ENCODE measurements at places on chromosomes 4 and X. TPM values are rescaled to one million over a fixed set of nuclear protein-coding genes. Genes with fewer than 3 reads are reported as not detected.

- no peak for DNase-seq
Measured at GRCh38 chrX:143757887-143758286, 37.3 kb upstream of the SPANXN2 start.

GRCh38 chr4:47238667-47239066 is 207.3 kb downstream of the GABRB1 start:
- DNase-seq = no peak

The FATE1 gene
- total RNA-seq = not detected

The NHSL2 gene
- total RNA-seq = 25.3 TPM

DNA sequence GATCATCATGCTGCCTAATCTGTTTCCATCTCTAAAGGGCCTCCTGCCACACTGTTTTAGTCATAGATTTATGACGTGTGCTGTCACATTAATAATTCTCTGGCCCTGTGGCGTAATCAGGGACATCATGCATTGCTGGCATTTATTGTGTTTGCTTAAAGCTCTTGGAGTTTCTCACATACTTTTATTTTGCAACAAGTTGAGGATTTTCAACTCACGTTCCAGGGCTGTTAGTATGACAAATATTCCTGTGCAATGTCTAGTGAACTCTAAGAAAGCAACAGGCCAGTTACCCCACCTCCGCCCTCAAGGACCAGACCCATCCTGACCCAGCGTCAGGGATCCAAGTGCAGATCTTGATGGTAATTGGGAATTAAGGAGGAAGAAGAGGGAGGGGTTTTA is 7.8 kb upstream of the PIGA start:
- DNase-seq = peak; percentile 55

The NKX3-2 gene
- total RNA-seq = 0.24 TPM

GRCh38 chr4:72558655-72559054 is 10.4 kb downstream of the ADAMTS3 start:
- no peak for DNase-seq

DNA sequence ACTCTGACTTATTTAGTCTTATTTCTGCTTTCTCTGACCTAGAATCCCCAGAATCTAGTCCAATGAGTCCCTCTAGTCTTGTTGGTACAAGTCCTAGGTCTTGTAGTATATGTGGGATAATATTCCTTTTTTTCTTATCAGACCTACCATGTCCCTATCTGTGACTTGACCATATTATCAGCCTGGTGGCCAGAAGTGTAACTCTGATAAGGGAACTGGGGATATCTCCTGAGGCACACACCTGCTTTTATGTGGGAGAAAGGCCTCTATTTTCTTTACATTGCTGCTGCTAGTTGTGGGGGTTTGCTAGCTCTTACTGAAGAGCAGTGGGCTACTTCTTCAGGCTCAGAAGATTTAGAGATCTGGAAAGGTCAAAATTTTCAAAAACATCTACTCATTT is 38.6 kb downstream of the CFAP299 start:
- no peak for DNase-seq

The AFP gene
- total RNA-seq = 0.72 TPM

- peak; percentile 62 for DNase-seq
Measured at GRCh38 chr4:82744284-82744968, 54.2 kb downstream of the SCD5 start.

The CDKL2 gene
- total RNA-seq = 1.2 TPM

DNA sequence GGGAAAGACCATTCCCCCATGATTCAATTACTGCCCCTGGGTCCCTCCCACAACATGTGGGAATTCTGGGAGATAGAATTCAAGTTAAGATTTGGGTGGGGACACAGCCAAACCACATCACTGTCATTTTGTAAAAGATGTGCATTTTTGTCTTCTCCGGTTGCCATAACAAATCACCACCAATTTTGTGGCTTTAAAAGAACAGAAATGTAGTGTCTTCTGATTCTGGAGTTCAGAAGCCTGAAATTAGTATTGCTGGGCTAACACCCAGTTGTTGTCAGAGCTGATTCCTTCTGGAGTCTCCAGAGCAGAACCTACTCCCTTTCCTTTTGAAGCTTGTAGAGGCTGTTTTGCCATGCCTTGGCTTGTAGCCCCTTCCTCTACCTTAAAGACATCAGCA is 54.1 kb upstream of the DHRSX start:
- no peak for DNase-seq

All from umbilical cord (tissue), 2 donors.